Muscle of arm (tissue), 14 donors: ENCODE measurements at places on chromosomes 2 and 18. TPM values are rescaled to one million over a fixed set of nuclear protein-coding genes. Genes with fewer than 3 reads are reported as not detected.
A peak's percentile ranks its signal among the peaks of the same experiment; 100 is the strongest.

Gene EFR3B
- not detected for polyA plus RNA-seq

Gene NAPG
- 15.6 TPM for polyA plus RNA-seq

Gene ANO7
- 10.2 TPM for polyA plus RNA-seq

Gene TFPI
- 54.7 TPM for polyA plus RNA-seq

Gene WDR35
- 9.2 TPM for polyA plus RNA-seq

Gene ANKRD29
- 4.3 TPM for polyA plus RNA-seq

DNA sequence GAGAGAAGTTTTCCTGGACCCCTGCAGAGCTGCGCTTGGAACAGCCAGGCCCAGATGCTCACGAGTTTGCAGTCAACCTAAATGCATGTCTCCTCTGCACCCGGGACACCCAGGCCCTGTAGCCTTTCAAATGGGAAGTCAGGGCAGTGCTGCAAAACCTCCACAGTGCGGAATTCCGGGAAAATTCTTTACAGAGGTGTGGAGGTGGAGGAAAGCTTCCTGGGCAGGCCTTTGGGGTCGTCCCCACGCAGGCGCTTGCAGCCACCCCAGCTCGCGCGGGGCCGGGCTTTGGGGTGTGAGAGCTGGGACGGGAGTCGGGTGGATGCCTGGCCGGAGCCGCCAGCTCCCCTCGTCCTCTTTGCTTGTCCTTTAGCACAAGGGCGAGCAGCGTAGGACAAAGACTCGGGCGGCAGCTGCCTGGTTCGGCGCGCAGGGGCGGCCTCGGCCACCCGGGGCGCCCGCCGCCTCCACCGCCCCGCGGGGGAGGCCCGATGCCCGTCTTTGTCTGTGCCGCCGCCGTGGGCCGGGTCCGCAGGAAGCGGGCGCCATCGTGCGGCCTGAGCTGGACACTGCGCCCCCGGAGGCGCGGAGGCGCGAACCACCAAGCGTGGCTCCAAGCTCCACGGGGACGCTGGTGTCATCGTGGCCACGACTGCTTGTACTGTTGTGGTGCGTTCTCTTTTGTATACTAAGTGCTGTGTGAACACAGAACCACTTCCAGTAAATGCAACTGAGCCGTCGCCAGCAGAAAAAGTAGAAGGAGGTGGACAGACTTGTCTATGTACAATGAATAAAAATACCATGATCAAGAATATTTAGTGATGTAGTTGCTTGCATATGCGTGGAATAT, 28.2 kb upstream of the BCL11A start:
- DNase-seq = peak; percentile 53

GRCh38 chr2:85584354-85584856, at the start of gene VAMP5:
VAMP5 (plus strand) TSS chr2:85584431; CDS start chr2:85584491, 60 bp downstream.
- DNase-seq = no peak

- DNase-seq = peak; percentile 72
Observed at GRCh38 chr18:74196220-74197119, 48.1 kb downstream of the TIMM21 start.

GRCh38 chr2:148944536-148944935, 69.5 kb downstream of the KIF5C start:
- DNase-seq = no peak

DNA sequence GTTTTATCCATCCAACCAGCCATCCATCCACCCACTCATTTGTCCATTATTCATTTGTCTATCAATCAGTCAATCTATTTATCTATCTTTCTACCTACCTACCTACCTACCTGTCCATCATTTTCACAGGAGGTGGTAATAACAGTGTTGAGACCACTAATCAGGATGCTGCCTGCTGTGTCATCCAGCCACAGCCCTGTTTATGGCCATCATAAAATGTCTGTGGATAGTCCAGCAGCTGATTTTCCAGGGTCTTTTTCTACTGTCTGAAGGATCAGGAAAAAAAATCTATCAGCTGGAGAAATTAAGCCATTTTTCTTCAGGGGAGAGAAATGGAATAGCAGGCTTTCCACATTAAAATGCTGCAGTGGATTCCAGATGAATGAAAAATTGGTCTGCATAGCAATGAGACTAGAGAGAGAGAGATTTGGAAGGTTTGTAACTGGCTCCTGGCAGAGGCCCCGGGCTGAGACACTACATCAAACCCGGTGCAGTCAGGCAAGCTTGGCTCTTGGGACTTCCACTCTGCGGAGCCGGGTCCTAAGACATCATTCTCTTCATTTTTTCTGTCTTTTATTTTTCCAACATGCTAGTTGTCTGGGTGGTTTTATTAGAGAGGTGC, 33.0 kb upstream of the BOD1L2 start:
- peak; percentile 1 for DNase-seq

DNA sequence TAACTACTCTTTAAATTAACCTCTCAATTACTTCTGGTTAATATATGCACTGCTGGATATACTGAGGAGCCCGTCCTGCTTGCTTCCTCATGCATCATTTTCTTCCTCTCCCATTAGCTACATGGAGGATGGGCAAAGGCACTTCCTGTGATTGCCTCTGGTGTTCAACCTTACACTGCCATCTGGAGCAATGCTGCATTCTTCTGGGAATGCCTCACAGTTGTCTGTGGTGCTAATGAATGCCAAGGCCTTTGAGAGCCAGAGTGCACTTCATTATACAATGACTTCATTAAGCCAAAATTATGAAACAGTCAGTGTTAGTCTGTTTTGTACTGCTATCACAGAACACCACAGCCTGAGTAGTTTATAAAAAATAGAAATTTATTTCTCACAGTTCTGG, 134.8 kb upstream of the DOCK10 start:
- DNase-seq = no peak

- DNase-seq = no peak
Observed at GRCh38 chr2:203427061-203427460, 98.9 kb downstream of the ABI2 start.

GRCh38 chr18:24026457-24026856, 11.9 kb downstream of the TTC39C start:
- DNase-seq = no peak

DNA sequence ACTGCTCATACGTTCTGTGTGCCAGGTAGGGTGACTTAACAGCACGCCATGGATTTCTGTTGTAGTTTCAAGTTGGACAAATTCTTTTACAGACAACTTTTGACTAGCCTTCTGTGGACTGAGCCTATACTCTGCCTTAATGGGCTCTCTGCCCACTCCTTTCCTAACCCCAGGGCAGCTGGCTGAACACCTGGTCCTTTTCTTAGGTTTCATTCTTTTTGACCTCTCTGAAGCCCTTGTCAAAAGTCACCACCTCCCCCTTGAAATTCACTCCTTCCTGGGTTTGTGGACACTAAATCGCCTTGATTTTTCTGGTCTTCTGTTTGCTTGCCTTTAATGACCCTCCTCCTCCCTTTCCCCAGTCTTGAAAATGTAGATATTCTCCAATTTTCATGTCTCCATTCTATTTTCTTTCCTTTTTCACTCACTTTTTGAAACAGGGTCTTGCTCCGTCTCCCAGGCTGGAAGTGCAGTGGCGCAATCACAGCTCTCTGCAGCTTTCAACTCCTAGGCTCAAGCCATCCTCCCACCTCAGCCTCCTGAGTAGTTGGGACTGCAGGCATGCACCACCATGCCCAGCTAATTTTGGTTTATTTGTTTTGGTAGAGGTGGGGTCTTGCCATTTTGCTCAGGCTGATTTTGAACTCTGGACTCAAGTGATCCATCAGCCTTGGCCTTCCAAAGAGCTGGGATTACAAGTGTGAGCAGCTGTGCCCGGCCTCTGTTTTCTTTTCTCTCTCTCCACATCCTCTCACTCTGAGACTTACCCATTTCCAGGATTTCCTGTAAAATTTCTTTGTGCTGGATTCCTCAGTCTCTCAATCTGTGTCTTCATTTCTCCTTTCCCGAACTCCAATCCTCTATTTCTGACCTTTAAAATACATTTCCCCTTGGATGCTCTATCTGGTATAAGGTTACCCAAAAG, 112.9 kb downstream of the PLB1 start:
- no peak for DNase-seq

DNA sequence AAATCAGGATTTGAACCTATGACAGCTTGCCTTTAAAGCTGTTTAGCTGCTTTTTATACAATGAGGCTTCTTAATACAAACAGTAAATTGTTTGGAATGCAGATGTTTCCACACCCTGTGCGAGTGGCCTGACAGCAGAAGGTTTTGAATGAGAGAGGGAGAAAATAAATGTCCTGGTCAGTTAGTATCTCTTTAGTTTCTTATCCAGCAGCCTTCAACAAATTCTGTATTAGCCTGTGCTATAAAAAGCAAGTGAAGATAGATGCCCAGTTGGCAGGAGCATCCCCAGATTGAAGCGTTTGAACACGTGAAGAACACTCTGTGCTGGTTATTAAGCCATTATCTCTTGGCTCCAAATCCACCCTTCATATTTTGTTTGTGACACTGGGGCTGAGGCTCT, 70.6 kb downstream of the CERS6 start:
- DNase-seq = no peak

GRCh38 chr2:98252038-98252773, 94.0 kb upstream of the CNGA3 start:
- DNase-seq = no peak

DNA sequence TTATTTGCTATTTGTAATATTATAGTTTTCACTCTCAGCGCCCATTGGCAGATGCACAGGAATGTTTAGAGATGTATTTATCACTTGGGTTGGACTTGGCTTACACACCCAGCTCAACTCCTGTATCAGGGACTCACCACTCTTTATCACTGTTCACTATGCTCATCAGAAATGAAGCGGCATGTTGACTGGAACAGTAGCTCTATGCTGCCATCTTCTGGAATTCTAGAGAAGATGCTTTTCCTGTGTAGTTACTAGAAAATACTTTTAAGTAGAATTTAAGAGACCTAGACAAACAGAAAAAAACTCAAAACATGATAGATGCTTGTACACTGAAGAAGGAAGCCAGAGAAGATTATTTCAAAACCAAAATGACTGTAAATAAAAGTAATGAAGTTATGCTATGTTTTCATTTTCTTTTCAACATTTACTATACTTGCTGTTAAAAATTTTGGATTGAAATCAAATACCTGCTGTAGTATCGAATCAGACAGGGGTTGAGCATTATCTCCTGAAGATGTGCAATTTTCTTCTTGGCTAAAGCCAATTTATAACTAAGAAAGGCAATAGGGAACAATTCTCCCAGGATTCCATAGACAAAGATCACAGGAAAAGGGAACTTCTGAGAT, 47.4 kb upstream of the NXPH2 start:
- DNase-seq = peak; percentile 68

GRCh38 chr2:128306931-128307460, 11.7 kb downstream of the HS6ST1 start:
- DNase-seq = no peak

DNA sequence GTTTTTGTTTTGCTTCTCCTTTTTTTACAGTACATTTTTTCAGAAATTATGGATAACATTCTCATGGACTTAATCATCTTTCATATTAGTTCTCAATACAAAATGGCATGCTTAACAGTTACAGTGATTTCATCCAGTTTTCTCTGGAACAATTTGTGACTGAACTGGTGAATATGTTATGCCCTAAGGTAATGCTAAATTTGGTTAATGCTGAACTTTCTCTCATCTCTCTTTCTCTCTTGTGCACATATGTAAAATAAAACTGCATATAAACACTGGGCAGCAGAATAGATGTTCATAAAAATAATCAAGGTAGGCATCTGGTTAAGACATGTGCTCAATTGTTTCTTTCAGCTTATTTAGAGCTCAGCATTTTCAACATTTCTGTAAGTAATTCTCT, 196.3 kb upstream of the TMEFF2 start:
- DNase-seq = no peak

GRCh38 chr2:128635361-128635900, 316.8 kb upstream of the HS6ST1 start:
- DNase-seq = no peak

DNA sequence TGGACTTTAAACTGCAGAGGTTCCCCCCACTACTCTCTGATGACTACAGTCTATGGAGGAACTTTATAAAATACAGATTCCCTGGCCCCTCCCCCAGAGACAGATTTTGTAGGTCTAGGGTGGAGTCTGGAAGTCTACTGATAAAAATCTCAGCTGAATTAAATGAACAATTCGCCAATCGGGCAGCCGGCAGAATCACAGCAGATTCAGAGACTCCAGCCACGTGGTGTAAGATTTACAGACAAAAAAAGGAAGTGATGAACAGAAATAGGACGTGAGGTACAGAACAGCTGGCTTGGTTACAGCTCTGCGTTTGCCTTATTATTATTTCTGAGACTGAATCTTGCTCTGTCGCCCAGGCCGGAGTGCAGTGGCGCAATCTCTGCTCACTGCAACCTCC, 21.4 kb upstream of the MTA3 start:
- no peak for DNase-seq
